ENCODE measurements at places on chromosomes 6 and 20.

- DNase-seq = no peak
These were observed 43.1 kb upstream of the BEND6 start for GRCh38 chr6:56911847-56912246.

DNA sequence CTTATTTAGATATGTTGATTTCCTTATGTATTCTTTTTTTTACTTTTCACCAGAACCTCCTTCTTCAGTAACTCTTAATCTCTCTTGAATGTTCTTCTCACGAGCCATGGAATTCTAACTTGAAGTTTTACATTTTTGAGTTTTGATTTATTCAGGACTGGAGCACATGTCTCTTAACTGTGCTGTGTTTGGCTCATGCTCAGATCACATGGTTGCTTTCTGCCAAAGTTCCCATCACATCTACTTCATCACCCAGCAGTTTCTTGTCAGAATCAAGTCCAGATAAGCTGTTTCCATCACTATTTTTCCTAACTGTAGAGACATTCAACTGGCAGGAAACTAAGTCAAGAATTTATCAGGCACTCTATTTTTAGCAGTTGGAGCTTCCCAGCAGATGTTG lies 31.7 kb downstream of the SLC35A1 start:
- DNase-seq = no peak

- no peak for DNase-seq
These were observed 251.6 kb upstream of the DEFB112 start for GRCh38 chr6:50301307-50301706.

DNA sequence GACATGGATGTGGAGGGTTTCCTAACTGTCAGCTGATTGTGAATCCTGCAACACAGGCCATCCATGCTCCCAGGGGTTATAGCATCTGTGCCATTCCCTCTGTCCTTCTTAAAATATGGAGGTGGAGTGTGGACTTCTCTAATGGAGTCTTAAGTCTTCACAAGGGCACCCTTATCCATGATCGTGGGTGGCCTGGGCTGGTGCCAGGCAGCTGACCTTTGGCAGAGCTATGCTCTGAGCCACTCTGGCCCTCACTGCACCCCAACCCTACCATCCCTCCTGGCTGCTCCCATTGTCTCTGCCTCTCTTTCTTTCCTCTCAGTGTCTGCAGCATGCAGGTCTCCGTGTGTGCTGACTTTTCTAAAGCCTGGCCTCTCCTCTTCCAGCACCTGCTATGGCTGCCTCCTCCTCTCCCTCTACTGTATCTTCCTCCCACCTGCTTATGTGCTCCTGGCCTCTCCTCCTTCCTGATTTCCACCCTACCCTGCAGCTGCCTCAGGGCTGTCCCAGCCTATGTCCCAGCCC lies 11.2 kb upstream of the PCMTD2 start:
- no peak for DNase-seq

GRCh38 chr6:46605091-46605797 lies 47.4 kb downstream of the CYP39A1 start:
- no peak for DNase-seq

DNA sequence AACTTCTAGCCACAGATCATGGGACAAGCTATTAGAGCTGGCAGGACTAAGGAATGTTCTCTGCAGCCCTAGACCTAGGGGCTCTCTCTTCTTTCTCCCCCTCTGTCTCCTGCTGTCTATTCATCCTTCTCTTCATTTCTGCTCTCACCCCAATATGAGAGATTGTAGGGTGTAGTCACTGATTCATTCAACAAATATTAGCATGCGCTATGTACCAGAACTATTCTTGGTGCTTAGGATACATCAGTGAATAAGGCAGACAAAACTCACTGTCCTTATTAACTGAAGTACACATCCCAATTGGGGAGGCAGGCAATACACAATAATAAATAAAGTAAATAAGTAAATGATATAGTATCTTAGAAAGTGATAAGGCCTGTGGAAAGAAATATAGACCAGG lies 14.7 kb upstream of the SIRPB2 start:
- no peak for DNase-seq
